ENCODE measurements at places on chromosomes 5 and 9.

DNA sequence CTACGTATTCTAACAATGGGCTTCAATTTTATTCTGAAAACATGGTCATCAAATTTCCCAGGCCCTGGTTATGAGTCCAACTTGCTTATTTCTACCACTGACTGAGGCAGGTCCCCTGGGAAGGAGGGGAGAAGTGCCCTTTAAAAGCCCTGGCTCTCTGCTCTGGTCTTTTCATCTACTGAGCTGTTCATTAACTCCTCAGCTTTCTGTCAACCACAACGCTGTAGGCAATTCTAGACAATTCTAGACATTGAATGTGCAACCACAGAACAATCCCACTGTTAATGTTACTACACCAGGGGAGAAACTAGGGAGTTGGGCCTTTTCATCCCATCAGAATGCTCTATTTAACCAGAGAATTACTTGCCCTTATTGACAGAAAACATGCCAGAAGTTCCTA, 10.0 kb downstream of the MOCS2 start:
- no peak for DNase-seq
- no peak overlapping the region for H3K4me3 ChIP-seq
- no peaks in the 10 kb centered on the region for H3K4me1 ChIP-seq
- H3K27ac ChIP-seq: no peak overlapping the region
- no peaks in the 10 kb centered on the region for H3K27me3 ChIP-seq

- H3K4me3 ChIP-seq: peak overlapping the region; percentile 82
- H3K4me1 ChIP-seq: peaks cover 47% of the 10 kb centered on the region
Measured at GRCh38 chr5:140108093-140109017, 5.6 kb upstream of the PURA start.

GRCh38 chr5:88885002-88885401, 2.0 kb upstream of the MEF2C start:
- DNase-seq: no peak
- H3K4me1 ChIP-seq: peaks cover 20% of the 10 kb centered on the region
- H3K36me3 ChIP-seq: no peaks in the 10 kb centered on the region

DNA sequence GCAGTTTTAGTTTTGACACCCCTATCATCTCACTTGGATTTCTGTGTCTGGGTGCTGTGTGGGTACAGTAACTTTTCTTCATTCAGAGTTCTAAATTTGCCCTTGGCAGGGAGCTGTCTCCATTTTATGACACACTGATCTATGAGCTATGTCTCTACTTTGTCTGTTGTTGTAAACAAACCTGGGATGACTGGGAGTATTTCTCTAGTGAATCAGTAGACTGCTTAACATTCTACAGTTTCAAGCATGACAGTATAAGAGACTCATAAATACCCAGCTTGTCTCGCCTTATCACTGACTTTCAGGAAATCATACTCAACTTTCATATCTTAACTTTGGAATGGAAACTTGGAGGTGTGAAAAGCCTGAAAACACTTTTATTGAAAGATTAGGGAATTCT, 212.1 kb upstream of the NUDT12 start:
- no peak overlapping the region for H3K4me3 ChIP-seq
- no peaks in the 10 kb centered on the region for H3K27me3 ChIP-seq
- H3K27ac ChIP-seq: no peak overlapping the region
- H3K36me3 ChIP-seq: no peaks in the 10 kb centered on the region
- H3K4me1 ChIP-seq: no peaks in the 10 kb centered on the region

GRCh38 chr5:174723315-174723978, 935 bp upstream of the MSX2 start:
- peak overlapping the region; percentile 81 for H3K4me3 ChIP-seq
- H3K27me3 ChIP-seq: peaks cover 98% of the 10 kb centered on the region
- no peak overlapping the region for H3K27ac ChIP-seq
- H3K36me3 ChIP-seq: no peaks in the 10 kb centered on the region
- no peak for DNase-seq

- no peaks in the 10 kb centered on the region for H3K36me3 ChIP-seq
- DNase-seq: no peak
- no peak overlapping the region for H3K27ac ChIP-seq
Measured at GRCh38 chr5:87885758-87886157, 382.9 kb downstream of the TMEM161B start.

- H3K4me3 ChIP-seq: no peak overlapping the region
- DNase-seq: no peak
- H3K36me3 ChIP-seq: no peaks in the 10 kb centered on the region
- H3K27me3 ChIP-seq: no peaks in the 10 kb centered on the region
- no peak overlapping the region for H3K27ac ChIP-seq
Measured at GRCh38 chr9:110936237-110936636, 102.0 kb downstream of the LPAR1 start.

- no peak overlapping the region for H3K4me3 ChIP-seq
- H3K27me3 ChIP-seq: no peaks in the 10 kb centered on the region
- H3K27ac ChIP-seq: no peak overlapping the region
- DNase-seq: no peak
- H3K4me1 ChIP-seq: peaks cover 11% of the 10 kb centered on the region
Measured at GRCh38 chr5:91110686-91111085, 272.4 kb downstream of the ARRDC3 start.

DNA sequence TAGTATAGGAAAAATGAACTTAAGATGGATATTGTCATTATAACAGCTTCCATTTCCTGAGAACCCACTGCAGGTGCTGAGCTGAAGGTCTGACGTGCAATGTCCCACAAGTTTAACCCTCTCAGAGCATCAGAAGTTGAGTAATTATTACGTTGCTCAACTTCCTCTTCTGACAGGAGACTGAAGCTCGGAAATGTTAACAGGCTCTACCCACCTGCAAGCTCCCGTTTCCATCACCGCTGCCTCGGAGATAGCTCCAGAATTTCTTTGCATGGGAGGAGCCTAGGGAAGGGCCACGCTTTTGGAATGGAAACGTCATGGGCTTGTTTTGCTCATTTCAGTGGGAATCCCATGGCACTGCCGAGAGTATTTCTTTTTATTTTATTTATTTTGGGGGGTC, 1.0 kb upstream of the NTMT1 start:
- H3K4me3 ChIP-seq: peak overlapping the region; percentile 98
- no peaks in the 10 kb centered on the region for H3K36me3 ChIP-seq
- peaks cover 27% of the 10 kb centered on the region for H3K27me3 ChIP-seq
- H3K27ac ChIP-seq: no peak overlapping the region

GRCh38 chr5:50711280-50711679, 44.8 kb downstream of the PARP8 start:
- no peak overlapping the region for H3K4me3 ChIP-seq
- H3K27ac ChIP-seq: no peak overlapping the region
- no peaks in the 10 kb centered on the region for H3K27me3 ChIP-seq
- no peak for DNase-seq
- H3K4me1 ChIP-seq: peaks cover 15% of the 10 kb centered on the region

- no peaks in the 10 kb centered on the region for H3K4me1 ChIP-seq
- no peak for DNase-seq
- H3K4me3 ChIP-seq: no peak overlapping the region
- no peaks in the 10 kb centered on the region for H3K36me3 ChIP-seq
- no peaks in the 10 kb centered on the region for H3K27me3 ChIP-seq
Measured at GRCh38 chr5:4883360-4883759, 256.8 kb upstream of the ADAMTS16 start.

- peak overlapping the region; percentile 82 for H3K27ac ChIP-seq
- H3K4me1 ChIP-seq: peaks cover 42% of the 10 kb centered on the region
Measured at GRCh38 chr5:168346417-168346816, 55.0 kb downstream of the WWC1 start.

- peak; percentile 69 for DNase-seq
- H3K36me3 ChIP-seq: no peaks in the 10 kb centered on the region
- H3K4me1 ChIP-seq: peaks cover 34% of the 10 kb centered on the region
- H3K27me3 ChIP-seq: peaks cover 100% of the 10 kb centered on the region
- H3K4me3 ChIP-seq: peak overlapping the region; percentile 74
Measured at GRCh38 chr5:55232271-55232984, 980 bp downstream of the CCNO start.

DNA sequence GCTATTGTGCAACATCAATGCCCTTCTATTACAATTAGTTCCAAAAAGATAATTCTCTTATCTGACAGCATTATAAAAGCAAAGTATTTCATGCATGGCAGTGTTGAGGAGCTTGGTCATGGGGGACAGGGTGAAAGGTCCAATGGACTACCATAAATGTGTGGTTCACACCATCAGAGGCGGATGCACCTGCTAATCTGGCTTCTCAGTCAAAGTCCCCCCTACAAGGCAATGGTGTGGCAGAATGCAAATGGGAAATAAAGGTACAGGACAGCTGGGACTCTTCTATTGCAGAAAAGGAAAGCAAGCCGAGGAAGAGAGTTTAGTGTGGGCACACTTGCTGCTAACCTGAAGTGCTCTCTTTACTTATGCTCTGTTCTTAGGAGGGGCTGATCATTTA, 369.1 kb downstream of the NDUFS4 start:
- H3K4me1 ChIP-seq: peaks cover 11% of the 10 kb centered on the region
- no peaks in the 10 kb centered on the region for H3K27me3 ChIP-seq
- no peak overlapping the region for H3K4me3 ChIP-seq

- no peaks in the 10 kb centered on the region for H3K27me3 ChIP-seq
- no peak overlapping the region for H3K27ac ChIP-seq
- H3K36me3 ChIP-seq: no peaks in the 10 kb centered on the region
- H3K4me1 ChIP-seq: peaks cover 3% of the 10 kb centered on the region
Measured at GRCh38 chr5:146521403-146522106, 5.6 kb upstream of the GPR151 start.

DNA sequence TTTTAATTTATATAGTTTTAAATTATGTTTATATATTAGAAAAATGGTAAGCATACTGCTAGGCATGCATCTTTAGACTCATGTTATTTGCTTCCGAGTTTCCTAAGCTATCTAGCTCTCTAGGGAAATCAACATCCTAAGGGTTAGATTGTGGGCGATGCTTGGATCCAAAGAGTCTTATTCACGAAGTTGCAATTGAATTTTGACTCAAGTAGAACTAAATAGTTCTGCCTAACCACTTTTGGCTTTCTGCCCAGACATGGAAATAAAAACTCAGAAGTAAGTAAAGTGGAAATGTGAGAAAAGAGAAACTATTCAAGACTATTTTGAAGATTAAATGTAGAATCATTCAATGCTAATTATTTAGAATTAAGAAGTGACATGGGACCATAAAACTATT, 440.4 kb downstream of the CDH18 start:
- H3K4me3 ChIP-seq: no peak overlapping the region

GRCh38 chr9:131516100-131516499, 13.4 kb downstream of the POMT1 start:
- no peak for DNase-seq
- H3K27me3 ChIP-seq: no peaks in the 10 kb centered on the region
- no peak overlapping the region for H3K27ac ChIP-seq

DNA sequence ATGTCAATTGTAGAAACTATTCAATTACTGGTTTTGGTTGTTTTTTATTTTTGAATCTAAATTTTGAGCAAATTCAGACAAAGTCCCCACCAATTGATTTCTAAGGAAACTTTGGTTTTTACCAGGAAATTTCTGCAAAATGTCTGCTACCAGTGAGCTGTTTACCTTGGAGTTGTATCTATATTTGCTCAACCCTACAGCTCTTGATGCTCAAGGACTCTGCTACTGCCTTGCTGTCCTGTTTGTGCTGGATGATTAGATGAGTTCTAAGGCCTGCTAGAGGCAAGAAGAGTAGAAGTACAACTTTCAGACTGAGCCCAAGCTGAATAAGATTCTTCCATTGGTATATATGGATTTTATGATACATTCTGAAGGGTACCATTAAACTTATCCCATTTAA, 42.6 kb upstream of the KIF2A start:
- no peak overlapping the region for H3K27ac ChIP-seq
- H3K4me3 ChIP-seq: no peak overlapping the region
- 0 out of 2 replicates have a peak, but pooled peaks cover 2% of the 10 kb centered on the region for H3K4me1 ChIP-seq
- DNase-seq: no peak
- no peaks in the 10 kb centered on the region for H3K27me3 ChIP-seq
- no peaks in the 10 kb centered on the region for H3K36me3 ChIP-seq

DNA sequence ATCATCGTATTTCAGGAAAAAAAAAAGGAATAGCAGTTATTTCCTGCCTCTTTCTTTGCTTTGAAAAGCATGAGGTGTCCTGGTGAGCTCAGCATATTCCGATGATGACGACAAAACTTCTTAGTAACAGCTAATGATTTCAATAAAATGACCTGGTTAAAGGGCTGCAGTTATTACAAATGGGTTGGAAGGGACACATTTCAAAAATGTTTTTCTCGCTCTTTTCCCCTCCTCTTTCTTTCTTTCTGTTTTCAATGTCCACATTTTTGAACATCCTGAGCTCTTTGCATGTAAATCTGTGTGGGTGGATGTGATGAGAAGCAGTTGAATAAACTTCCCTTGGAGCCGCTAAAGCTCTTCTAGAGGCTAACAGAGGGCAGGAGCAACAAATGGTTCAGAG, 186.8 kb upstream of the SLC27A6 start:
- peak overlapping the region; percentile 4 for H3K27ac ChIP-seq
- peaks cover 23% of the 10 kb centered on the region for H3K4me1 ChIP-seq
- DNase-seq: peak; percentile 13
- no peaks in the 10 kb centered on the region for H3K27me3 ChIP-seq
- no peaks in the 10 kb centered on the region for H3K36me3 ChIP-seq

DNA sequence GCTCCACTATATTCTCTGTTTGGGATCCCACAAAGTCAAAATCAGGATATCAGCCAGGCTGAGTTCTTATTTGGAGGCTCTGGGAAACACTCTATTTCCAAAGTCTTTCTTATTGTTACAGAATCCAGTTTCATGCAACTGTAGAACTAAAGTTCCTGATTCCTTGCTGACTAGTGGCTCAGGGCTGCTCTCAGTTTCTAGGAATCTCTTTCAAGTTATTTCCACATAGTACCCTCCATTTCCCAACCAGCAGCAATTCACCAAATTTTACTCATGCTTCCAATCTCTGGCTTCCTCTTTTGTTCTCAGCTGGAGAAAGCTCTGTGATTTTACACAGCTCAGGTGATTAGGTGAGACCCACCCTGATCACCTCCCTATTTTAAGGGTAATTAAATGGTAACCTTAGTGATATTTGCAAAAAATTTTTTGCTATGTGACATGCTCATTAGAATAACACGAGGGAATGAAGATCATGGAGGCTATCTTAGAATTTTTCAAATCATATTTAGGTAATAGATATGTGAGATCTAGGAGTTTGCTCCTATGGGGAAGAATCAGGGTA, 794.9 kb upstream of the ARRDC3 start:
- no peaks in the 10 kb centered on the region for H3K27me3 ChIP-seq
- no peak overlapping the region for H3K4me3 ChIP-seq
- H3K4me1 ChIP-seq: no peaks in the 10 kb centered on the region
- DNase-seq: no peak
- no peaks in the 10 kb centered on the region for H3K36me3 ChIP-seq

- H3K27me3 ChIP-seq: no peaks in the 10 kb centered on the region
- no peak overlapping the region for H3K27ac ChIP-seq
- H3K36me3 ChIP-seq: no peaks in the 10 kb centered on the region
- DNase-seq: peak; percentile 74
- no peak overlapping the region for H3K4me3 ChIP-seq
Measured at GRCh38 chr5:121797681-121798518, 53.8 kb upstream of the FTMT start.

DNA sequence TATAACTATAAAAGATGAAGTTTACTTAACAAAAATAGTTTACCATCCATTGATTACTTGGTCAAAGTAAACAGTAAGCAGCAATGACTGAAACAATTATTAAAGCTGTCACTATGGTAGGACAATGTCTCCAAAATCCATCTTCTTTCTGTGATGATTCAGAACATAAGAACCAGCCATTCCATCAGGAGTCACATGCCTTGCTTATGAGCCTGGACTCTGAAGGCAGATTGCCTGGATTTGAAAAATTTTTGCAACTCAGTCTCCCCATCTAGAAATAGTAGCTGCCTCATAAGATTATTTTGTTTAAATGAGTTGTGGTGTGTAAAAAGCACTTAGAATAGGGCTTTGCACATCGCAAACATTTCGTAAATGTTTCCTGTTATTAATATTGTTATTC, 136.2 kb downstream of the LIFR start:
- no peaks in the 10 kb centered on the region for H3K36me3 ChIP-seq
- H3K27me3 ChIP-seq: no peaks in the 10 kb centered on the region
- no peak overlapping the region for H3K27ac ChIP-seq

GRCh38 chr9:88342246-88342645, 46.0 kb upstream of the SPIN1 start:
- no peak overlapping the region for H3K4me3 ChIP-seq
- peaks cover 11% of the 10 kb centered on the region for H3K4me1 ChIP-seq
- no peak overlapping the region for H3K27ac ChIP-seq
- no peaks in the 10 kb centered on the region for H3K36me3 ChIP-seq
- DNase-seq: no peak
- H3K27me3 ChIP-seq: no peaks in the 10 kb centered on the region
